ENCODE measurements at places on chromosomes 7 and 10.

- DNase-seq = no peak
Observed at GRCh38 chr7:26182706-26183105, 17.8 kb downstream of the HNRNPA2B1 start.

DNA sequence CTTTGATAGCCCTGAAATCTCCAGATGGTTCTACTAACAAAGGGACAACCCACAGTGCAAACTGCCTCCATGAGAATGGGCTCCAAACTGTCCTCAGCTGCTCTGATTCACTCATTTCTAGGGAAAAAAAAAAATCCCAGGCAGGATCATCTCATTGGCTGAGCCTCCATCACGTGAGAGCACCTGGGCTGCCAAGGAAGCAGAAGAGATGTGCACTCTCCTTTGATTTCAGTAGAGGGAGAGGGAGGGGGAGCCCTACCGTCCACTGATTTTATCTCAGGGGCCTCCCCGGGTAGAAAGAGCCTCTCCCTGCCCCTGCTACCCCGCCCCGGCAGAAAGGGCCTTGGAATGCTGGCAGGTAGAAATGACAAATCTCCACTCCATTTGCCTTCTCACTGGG lies 725.4 kb downstream of the PHTF2 start:
- no peak for DNase-seq

GRCh38 chr7:116963234-116963633 lies 9.9 kb downstream of the ST7 start:
- DNase-seq = no peak

DNA sequence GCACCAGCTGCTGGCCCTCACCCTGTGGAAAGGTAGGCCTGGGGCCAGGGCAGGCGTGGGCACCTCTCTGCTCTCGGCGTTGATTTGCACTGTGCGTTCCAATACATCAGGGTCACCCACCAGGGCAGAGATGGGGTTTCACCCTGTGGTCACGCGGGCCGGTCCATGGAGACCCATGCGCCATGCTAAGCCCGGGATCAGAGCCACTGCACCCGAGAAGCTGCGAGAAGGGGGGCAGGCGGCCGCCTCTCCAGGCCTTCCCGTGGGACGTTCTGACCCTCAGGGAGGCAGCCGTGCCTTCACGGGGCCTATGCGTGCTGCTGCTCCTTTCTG lies 11.1 kb downstream of the GET4 start:
- no peak for DNase-seq

GRCh38 chr10:84238909-84239308 lies 2.4 kb downstream of the LRIT1 start:
- DNase-seq = no peak

DNA sequence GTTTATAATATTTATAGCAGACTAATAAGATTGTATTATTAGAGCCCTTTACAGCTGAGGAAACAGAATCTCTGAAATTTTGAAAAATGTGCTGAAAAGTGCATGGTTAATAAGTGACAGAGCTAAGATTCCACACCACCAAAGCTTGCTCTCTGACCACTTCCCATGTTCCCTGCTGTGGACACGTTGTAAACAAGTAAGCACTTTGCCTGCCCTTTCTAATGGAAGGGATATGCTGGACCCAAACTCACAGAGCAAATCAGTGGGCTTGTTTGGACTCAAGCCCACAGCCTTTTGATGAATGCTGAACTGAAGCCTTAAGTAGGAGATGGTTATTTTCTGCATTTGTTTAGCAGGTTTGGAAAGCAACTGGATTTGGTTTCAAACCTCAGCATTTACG lies 214.0 kb upstream of the TMEM72 start:
- no peak for DNase-seq

DNA sequence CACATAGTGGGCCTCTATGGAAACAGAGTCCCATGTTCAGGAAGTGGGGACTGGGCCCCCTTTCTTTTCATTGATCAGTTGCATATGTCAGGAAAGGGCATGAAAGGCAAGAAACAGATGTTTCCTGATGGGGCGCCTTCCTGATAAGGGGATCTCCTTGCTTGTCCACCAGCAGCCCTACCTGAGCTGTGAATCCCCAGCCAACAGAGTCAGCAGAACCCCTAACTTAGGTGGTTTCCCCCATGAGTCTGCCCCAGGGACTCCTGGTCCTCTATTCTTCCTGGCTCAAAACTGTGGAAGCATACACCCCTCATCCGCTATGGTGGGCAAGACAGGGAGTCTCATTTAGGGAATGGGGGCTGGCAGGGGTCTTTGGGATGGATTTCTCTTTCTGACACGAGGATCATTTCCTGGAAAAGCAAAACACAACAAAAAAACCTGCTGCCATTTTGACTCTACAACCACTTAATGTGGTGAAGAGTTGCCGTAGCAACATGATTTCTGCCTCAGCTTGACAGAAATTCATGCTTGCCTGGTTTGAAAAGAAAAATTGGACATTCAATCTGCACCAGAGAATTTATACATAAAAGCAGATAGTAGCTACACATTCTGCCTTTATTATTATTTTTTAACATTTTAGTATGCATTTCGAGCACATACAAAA lies 119.8 kb downstream of the SPAG6 start:
- no peak for DNase-seq

DNA sequence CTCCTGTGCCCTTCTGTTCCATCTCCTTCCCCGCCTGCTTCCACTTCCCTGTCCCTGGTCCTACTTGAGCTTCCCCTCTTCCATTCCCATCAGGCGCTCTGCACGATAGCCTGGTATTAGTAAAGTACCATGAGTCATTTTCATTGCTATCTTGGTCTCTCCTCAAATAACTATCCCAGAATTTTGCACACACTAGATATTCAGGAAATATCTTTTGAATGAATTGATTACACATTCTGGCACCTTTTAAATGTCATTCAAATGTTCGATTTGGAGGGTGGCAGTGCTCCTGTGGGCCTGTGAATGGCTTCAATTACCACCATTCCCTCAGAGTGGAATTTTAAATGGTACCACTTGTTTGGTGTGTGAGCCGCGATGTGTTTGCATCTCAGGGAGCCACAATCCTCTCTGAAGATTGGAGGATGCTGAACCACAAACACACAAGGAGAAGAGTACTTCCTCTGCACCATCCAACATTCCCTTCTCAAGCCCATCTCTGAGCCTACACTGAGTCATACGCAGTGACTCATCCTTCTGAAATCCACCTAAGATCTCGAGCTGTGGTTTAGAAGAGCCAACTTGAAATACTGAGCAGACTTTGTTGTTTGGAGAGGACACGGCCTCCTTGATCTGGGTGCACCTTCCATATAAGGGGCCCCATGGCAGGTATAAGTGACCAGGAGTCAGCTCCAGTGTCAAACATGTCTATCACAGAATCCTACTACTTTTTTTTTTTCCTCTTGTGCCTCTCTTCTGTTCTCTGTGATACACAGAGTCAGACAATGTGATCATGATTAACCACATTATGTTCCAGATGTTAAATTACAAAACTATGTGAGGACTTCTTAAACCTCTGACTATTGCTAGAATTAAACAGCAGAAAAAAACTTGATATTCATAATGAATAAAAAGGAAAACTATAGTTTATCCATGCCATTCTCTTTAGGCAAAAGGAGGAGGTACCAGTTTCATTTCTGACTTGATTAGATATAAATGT lies 81.9 kb downstream of the BMPER start:
- DNase-seq = no peak

DNA sequence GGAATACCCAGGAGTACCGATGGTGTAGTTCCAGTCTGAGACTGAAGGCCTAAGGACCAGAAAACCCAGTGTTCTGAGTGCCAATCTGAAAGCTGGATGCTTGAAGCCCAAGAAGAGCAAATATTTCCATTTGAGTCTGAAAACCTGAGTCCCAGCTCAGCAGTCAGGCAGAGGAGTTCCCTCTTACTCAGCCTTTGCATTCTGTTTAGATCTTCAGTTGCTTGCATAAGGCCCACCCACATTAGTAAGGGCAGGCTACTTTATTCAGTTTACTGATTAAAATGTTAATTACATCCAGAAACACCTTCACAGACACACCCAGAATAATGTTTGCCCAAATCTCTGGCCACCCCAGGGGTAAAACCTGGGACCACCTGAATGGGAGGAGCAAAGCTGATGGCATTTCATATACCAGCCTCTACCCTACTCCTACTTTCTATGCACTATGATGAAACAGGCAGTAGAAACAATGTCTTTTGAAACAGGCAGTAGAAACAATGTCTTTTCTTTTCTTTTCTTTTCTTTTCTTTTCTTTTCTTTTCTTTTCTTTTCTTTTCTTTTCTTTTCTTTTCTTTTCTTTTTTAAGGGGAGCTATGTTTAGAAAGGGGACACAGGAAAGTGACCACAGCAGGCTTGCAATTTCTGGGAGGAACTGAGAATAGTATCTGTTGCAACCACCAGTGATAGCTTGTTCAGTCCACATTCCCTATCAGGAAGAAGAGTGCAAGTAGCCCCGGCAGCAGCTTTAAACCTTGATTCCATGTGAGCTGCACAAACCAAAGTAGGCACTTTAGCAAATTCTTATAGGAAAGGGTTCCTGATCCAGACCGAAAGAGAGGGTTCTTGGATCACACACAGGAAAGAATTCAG lies 30.6 kb downstream of the FAM237B start:
- no peak for DNase-seq

- no peak for DNase-seq
Observed at GRCh38 chr10:89518876-89519842, 16.2 kb downstream of the SLC16A12 start.

DNA sequence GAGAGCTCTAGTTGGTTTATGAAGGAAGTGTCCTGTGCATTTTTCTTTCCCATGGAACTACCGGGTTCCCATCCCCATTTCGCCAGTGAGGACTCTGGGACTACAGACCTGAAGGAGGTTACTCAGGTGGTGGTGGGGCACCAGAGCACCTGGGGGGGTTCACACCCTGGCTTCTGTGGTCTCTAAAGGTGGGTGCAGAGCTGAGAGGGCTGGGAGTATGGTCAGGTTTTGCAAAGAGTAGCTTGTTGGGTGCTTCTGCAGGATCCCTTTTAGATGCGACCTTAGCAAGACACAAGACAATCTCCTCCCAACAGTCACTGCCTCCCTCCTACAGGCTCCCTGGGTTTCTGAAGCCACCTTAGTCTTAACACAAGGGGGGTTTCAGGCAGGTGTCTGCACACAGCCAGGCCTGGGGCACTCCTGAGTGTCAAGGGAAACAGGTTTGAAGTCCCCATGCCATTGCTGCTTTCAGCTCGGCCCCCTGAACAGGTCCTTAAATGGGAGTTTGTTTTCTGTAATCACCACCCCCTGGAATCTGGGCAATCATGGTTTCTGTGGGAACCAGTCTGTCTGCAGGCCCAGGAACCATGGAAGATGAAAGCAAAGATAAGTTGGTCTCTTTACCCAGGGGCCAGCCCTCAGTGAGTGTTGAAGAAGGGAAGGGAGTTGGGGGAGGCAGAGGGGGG lies 9.9 kb upstream of the CXCL12 start:
- no peak for DNase-seq

- DNase-seq = no peak
Observed at GRCh38 chr7:15096853-15097252, 194.3 kb upstream of the DGKB start.

DNA sequence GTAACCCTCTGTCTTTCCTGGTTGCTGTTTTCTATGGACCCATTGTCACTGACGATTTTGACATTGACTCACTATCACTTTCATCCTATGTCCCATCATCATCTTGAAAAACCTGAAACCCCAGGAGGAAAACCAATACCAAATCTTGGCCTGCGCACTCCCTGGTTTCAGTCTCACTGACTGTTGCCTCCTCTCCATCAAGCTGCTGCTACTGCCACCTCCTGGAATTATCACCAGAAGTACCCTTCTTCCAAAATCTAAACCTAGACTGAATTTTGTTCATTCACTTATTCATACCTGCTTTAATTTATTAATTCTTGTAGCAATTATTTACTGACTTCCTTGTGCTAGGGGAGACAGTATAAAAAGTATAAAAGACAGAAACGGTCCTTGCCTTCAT lies 44.5 kb upstream of the ACBD5 start:
- peak; percentile 8 for DNase-seq

GRCh38 chr7:149248777-149249176 lies 9.3 kb downstream of the ZNF212 start:
- DNase-seq = no peak

DNA sequence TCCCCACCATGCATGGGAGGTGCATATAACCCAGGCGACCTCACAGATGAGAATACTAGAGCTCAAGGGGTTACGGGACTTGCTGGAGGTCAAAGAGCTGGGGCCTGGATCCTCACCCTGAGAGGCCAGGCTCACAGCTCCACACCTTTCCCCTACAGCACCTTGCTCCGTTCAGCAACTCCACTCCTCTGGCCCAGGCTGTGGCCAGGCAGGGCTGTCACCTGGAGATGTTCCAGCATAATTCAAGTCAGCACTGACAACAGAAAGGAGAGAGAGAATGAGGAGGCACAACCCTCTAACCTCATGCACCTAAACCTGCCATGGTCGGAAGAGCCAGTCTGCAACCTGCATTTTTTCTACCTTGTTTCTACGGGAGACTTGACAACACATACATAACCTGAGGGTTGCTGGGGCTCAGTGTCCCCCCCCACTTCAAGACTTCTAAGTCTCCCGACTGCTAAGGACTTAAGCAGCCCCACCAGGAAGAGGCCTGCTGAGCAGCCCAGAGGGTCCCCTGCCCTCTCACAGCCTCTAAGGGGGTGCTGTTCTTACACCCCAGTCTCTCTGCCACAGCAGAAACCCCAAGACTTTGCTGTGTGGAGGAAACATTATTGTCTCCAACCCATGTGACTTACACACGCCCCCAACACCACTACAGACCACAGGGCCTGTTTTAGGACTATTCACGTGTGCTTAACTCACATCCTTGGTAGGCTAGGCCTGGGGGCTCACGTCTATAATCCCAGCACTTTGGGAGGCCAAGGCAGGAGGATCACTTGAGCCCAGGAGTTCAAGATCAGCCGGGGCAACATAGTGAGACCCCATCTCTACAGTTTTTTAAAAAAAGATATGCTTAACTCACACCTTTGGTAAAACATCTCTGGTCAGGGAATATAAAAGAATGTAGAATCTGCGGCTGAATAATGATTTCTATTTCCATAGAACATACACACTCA lies 175.6 kb downstream of the FAM107B start:
- no peak for DNase-seq

DNA sequence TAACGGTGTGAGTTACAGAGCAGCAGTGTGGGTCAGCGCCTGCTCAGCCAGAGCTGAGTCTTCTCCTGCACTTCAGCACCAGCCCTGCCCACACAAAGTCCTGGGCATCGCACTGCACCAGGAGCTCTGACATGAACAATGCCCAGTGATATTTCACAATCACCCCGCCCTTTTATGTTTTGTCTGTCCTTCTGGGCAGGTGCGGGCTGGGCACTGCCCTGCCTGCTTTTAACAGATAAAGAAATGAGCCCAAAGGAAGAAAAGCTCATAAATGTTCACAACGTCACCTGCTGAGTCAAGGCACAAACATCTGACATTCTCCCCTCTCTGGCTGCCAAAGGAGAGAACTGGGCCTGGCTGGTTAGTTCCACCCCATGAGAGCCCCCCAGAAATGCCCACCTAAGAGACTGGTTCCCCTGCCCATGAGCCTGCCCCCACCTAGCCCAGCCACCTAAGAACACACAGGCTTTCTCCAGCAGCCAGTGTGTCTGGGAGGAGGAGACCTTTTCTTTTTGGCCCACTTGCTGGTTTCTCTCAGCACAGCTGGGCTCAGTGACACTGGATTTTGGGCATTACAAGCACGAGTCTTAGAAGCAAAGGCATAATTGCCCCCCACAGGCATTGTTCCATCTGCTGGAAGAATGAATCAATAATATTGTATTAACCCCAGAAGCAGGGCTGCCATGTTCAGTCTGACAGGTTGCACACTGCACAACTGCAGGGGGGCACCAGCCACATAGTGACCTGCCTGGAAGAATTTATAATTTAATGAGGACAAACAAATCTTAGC lies 22.3 kb downstream of the CALML3 start:
- no peak for DNase-seq

Measured in stimulated activated CD4-positive, alpha-beta T cell treated with anti-CD3 and anti-CD28 coated beads, Interleukin-1b, Interleukin-23, amount 100 ng/mL, for 24 hours (primary cell).